Fibroblast of upper back skin (primary cell): ENCODE measurements at places on chromosomes 13 and 19.

DNA sequence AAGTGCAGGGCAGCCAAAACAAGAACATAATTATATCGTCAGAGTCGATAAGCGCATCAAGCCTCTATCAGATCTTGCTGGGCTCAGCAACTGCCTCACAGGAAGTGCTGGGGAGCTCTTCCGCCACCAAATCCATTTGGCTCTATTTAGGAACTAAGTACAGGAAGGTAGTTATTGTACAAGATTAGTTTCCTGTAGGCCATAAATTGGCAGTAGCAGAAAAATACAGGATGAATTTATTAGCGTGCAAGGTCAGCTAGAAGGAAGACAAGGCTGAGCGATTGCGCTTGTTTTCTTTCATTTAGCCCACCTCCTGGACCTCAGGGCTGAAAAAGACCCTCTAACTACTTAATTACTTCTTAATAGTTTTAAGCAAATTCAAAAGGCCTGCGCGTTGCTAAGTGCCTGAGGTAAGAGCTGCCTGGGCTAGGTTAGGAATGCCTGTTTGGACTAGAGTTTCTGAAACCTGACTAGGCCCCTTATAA lies 118.5 kb downstream of the IRS2 start:
- no peak for DNase-seq

GRCh38 chr19:24032651-24033050 lies 54.3 kb upstream of the ZNF254 start:
- no peak for DNase-seq

GRCh38 chr19:9971166-9971897 lies 35.0 kb upstream of the OLFM2 start:
- DNase-seq: no peak

GRCh38 chr19:45705115-45705514 lies 12.6 kb downstream of the QPCTL start:
- DNase-seq: no peak

DNA sequence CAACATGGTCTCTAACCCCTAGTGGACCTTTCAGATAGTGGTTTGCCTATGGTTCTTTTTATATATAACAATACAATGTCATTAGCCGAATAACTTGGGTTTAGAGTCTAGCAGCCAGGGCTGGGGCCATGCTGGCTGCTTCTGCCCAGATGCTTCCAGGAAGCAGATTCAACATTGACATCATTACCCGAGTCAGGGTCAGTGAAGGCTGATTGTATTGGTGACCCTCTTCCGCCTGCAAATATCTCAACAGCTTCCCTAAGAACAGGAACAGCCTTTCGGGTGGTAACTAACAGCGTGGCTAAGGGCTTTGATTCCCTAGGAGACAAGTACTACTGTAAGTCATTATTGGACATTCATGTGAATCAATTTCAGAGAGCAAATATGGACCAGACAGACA lies 476.4 kb downstream of the UQCRFS1 start:
- DNase-seq: no peak

DNA sequence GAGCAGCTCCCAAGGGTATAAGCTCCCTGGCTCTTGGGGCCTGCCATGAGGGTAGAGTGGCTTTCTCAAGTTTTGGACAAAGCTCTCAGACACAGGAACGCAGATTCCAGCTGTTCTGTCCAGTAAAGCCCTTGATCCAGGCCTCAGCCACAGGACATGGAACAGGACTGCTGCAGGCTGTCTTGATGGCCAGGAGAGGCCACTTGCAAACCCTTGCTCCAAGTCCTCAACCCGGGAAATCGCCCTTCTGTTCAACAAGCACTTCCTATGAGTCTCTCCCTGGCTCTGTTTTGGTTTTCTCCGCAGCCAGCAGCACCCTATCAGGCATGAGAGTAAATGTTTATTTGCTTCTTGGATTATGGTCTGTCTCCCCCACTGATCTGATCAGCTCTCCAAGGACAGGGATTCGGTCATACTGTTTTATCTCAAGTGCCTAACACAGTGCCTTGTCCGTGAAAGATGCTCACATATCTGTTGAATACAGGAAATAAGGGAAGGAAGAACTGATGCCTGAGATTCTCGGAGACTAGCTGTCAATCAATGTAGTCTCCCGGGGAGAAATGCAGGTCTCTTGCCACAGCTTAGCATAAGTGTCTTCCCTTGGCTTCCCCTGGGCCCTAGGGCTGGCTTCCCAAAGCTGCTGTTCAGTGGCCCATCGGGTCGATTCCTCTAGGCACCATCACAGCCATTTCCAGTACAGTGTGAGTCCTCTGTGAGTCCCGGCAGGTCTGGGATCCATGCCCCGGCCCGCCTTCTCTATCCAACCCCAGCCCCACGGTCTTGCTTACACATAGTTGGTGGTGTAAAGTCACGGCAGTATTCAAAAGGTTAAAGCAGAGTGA lies 90.8 kb downstream of the TSHZ3 start:
- DNase-seq: no peak

DNA sequence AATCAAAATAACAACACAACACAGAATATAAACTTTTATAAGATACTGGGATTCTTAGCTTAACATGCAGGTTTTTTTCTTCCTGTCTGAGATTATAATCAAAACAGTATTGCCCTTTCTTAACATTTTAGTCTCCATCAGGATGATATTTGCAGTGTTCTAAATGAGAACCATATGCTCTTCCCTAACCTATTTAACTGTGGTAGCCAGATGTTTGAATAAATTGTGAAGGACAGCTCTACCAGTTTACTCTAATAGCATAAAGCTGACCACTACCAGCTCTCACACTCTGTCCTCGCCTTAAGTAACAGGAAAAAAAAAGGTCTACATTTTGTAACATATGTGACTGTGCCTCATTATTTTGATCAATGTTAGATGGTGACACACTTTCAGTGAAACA lies 618.7 kb upstream of the SGCG start:
- DNase-seq: no peak

DNA sequence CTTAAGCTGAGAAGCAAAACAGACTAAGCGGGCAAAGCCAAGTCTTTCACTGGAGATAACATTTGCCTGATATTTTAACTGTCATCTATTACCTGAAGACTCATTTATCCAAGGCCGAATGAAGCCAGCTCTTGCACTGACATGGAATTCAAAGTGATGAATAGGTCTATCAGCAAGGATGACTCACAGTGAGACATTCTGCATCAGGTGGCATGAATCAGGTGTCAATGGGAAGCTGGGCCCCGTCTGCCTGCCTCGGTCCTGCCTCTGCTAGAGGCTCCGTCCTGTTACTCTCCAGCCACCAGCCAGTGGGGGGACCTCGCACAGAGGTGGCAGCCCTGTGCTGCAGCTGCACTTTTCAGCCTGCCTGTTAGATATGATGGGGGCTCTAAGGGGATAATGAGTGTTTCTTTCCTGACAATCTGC lies 23.5 kb downstream of the STARD13 start:
- DNase-seq: no peak

- no peak for DNase-seq
Measured at GRCh38 chr13:72740015-72740414, 12.3 kb downstream of the BORA start.

DNA sequence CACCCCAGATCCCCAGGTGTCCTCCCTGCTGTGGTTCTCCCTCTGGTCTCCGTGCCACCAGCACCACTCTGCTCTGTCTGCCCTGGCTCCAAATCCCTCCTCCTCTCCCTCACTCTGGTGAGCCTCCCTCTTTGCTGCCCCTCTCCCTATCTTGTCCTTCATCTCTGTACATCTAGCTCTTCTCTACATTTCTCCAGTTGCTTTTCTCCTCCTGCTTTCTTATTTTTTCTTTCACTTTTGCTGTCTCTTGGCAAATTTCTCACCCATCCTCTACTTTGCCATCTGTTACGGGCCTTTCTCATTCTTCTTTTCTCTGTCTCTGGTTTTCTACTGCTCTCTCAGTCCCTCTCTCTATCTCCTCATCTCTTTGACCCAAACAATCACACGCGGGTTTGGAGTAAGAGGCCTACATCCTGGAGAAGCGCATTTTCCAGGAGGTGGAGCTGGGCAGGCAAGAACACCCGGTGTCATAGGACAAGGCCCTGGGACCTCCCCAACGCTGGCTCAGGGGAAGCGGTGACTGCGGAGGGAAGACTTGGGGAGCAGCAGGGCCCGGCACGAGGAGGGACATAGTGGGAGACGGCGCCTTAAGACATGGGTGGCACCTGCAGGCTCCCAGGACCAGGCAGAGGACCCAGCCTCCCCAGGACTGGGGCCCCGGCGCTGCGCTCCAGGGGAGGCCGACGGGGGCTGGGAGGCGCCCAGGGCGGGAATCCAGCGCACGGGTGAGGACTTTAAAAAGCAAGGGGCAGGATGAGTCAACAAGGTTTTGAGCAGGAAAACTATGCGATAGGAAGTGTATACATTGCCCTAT lies 9.9 kb downstream of the ZNF611 start:
- DNase-seq: no peak

DNA sequence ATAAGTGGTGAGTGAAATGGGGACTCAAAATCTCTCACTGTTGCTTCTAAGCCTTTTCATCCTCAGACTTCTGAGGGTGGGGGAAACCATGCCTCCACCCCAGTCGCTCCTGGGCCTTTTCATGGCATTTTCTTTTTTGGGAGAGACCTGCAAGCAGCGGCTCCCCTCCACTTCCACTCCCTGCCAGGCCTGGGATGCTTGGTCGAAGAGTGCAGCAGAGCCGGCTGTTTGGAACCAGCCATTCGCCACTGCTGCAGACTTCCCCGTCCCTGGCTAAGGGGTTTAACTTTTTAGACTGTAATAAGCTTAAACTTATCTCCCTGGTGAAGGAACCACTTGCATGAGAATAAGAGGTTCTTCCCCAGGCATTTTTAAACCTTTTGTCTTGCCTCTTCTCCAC lies 617.2 kb downstream of the PCDH9 start:
- no peak for DNase-seq

DNA sequence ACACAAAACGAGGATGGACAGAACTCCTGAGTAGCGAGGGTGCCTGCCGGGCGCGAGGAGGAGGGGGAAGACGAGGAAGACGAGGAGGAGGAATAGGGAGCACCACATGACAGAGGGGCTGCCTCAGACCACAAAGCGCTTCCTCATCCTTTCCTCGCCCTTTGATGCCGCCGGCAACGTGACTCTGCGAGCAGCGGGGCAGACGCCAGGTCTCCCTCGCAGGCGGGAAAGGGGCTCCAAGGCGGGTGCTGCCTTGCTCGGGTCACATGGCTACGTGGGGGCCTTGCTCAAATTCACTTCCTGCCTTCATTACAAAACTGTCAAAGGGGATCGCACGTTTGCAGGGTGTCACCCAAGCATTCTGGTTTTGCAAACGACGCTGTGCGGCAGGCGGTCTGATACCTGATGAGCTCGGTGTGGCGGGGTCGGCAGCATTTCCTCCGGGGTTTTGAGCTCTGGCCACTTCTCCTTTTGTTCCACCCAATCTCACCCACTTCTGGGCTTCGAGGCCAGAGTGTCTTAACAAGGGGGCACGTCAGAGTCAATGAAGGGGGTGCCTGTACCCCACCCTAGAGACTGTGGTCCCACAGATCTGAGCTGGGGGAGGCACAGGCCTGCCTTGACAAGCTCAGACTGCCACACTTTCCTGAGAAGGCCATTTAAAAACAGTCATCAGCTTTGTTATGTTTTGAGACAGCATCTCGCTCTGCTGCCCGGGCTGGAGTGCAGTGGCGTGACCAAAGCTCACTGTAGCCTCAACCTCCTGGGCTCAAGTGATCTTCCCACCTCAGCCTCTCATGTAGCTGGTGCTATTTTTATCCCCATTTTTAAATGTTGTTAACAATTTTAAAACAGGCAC lies 14.9 kb downstream of the MAP2K2 start:
- no peak for DNase-seq

DNA sequence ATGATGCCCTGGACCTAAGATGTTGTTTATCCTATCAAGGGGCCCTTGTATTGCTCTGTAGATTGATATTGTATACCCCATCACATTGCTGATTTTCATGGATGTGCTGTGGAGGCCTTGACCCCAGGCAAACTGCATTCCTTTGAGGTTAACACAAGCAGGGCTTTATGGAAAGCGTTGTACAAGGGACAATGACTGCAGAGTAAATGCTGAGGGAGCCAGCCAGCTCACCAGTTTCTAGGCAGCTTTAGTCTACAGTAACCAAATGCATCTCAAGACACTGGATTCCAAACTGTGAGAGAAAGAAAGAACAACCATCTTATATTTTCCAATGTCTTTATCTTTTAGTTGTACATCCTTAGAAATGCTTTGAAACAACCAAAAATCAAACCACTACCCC lies 34.1 kb upstream of the EDNRB start:
- DNase-seq: no peak

DNA sequence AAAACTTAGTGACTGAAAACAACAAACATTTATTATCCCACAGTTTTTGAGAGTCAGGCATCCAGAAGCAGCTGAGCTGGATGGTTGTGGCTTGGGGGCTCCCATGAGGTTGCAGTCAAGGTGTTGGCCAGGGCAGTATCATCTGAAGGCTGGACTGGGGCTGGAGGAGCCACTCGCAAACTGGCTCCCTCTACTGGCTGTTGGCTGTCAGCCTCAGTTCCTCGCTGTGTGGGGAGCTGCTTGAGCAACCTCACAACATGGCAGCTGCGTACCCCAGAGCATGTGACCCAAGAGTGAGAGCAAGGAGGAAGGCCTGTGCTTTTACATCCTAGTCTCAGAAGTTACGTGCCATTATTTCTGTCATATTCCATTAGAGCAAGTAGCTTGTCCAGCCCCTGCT lies 9.7 kb downstream of the YJU2 start:
- DNase-seq: no peak

GRCh38 chr13:111228262-111229144 lies 91.9 kb upstream of the TEX29 start:
- no peak for DNase-seq

DNA sequence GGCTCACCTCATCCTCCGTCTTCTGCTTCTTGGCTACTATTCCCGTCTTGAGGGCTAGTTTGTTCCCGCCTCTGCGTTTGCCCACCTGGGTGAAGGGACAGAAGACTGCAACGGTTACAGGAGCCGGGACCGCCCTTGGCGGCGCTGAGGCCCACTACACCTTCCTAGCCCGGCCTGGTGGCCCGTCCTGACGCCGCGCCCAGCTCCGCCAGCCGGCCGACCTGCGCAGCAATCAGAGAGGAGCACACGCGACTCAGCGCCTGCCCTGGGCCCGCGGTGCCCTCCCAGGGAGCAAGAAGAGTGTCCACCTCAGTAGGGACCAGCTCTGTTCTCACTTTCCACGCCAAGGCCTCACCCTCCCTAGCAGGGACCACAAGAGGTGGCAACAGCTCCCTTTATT lies 3.1 kb downstream of the TRIR start:
- DNase-seq: no peak

GRCh38 chr19:8445488-8446001 lies 770 bp downstream of the HNRNPM start:
- DNase-seq: no peak

DNA sequence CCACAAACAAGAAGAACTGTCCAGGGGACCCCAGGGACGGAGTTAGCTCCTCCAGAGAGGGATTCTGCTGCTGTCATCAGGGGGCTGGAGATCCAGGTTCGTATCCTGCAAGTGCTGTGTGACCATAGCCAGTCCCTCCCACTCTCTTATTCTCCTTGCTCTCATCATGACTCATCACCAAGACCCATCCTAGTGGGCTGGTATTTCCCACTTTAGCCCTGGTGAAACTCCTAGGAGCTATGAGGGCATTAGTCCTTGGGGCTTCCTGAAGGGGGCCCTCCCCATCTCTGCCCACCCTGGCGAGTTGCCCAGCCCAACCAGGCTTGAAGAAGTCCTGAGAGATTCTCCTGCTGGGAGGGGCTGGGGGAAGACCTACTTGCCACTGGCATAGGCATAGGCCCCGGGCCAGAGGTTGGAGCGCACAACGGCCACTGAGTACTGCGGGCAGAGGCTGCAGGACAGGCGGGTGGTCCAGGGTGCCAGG lies 7.5 kb upstream of the DMWD start:
- DNase-seq: peak; percentile 60

GRCh38 chr13:42544246-42544926 lies 29.6 kb upstream of the TNFSF11 start:
- peak; percentile 32 for DNase-seq

GRCh38 chr19:36604656-36605100 lies 435 bp upstream of the ZNF382 start:
- peak; percentile 5 for DNase-seq
